Activated CD4-positive, CD25-positive, alpha-beta regulatory T cell treated with anti-CD3 and anti-CD28 coated beads, Interleukin-2, amount 50 U/mL, for 72 hours (primary cell): ENCODE measurements at places on chromosomes 6 and 20.

- DNase-seq = no peak
Measured at GRCh38 chr20:23337312-23337711, 13.3 kb upstream of the NXT1 start.

DNA sequence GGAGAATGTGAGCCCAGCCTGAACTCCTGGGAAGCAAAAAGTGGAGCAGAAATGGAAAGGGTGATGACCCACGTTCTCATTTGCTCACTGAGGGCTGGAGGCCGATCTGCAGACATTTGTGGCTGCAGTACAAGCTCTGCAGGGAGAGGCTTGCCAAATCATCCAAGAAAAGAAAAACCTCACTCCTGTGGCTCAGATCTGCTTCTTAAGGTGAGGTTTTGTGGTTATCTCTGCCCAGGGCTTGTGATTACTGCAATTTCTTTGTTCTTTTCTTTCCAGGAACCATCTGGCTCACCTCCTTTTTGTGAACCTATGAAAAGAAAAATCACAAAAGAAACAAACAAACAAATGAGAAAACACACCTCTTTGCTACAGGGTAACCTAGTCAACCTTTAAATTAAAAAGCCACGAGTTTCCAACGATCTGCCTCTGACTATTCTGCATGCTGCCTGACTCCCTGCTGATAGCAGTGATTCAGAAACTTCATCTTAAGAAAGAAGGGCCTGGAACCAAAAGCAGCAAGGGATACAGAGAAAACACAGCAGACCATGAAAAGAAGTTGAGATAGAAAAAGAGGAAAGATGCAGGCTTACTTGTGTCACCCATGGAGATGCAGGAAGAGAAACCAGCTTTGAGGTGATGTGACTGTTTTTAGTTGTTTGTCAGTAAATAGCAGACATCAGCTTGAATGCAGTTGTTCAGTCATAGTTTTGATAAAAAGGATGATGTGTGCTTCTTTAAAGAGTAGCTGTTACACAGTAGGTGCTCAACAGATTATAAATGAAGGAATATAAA, 165.1 kb downstream of the LMBRD1 start:
- DNase-seq = no peak

DNA sequence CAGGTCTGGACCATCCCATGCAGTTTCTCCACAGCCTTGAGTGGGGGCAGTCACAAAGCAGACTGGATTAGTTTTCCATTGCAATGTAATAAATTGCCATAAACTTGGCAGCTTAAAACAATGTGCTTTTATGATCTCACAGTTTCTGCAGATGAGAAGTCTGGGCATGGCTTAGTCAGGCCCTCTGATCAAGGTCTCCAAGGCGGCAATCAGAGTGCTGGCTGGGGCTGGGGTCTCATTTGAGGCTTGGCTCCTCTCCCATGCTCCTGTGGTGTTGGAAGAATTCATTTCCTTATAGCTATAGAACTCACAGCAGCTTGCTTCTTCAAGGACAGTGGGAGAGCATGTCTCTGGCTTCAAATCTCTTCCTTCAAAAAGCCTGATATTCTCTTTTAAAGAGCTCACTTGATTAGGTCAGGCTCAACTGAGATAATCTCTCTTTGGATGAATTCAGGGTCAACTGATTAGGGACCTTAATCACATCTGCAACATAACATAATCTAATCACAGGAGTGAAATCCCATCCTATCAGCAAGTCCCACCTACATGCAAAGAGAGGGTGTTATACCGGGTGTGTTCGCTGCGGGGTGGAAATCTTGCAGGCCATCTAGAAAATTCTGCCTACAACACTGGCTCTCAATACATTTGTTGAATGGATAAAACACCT, 77.4 kb upstream of the SULF2 start:
- no peak for DNase-seq

DNA sequence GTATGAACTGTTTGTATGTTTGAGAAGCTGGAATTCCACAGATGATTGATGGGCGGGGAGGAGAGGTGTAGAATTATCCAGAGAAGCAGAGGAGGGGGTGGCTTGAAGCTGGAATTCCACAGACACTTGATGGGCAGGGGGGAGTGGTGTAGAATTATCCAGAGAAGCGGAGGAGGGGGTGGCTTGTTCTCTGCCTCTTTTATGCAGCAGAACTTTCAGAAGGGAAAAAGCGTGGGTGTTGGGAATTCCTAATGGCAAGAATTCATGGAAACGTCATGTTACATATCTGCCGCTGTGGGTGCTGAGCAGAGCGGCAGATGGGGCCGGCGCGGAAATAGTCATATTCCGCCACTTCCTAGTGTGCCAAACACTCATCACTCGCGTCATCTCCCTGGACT, 167.9 kb upstream of the KCNG1 start:
- DNase-seq = no peak

DNA sequence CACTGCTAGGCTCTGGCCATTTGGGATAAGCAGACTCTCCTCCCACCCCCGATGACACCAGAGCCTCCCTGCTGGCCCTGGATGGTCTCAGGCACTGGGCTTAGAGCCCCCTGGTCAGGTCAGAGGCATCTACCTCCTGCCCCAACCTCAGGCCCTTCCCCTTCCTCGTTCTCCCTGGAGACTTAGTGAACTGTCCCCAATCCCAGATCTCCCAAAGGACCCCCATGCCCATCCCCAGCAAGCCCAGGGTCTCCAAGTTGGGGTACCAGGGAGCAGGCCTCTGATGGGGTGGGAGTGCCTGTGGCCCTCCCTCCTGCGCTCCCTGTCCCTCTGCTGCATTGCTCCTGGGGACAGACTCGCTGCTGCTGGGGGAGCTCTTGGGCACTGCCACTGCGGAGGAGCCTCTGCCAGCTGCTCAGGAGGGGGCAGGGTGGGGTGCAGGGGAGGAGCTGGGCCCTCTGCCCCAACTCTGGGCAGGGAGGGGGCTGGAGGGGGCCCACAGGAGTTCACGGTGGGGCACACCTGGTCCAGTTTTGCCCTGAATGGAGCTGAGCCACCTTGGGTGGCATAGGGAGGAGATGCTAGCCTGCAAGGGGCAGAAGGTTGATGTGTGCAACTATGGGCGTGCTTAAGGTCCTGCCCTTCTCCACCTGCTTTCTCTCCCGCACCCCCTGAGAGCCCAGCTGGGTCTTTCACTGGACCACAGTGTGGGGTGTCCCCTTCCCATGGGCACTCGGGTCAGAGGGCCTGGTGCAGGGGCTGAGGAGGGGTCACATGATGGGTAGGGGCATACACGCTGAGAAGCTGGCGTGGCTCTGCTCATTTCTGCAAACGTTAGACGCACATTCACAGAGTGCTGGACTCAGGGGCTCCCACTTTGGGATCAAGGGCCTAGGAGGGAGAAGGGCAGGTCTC, 40.4 kb downstream of the SPDEF start:
- peak; percentile 26 for DNase-seq

- DNase-seq = no peak
Measured at GRCh38 chr6:167530951-167531350, 206.1 kb downstream of the TTLL2 start.

GRCh38 chr20:48760403-48760983, 67.3 kb downstream of the PREX1 start:
- DNase-seq = peak; percentile 60

- no peak for DNase-seq
Measured at GRCh38 chr20:23988561-23988960, at the start of gene GGTLC1. Gene GGTLC1, minus strand, starts transcription at chr20:23988779. Its CDS starts 2,168 bp downstream, at chr20:23986611.

- no peak for DNase-seq
Measured at GRCh38 chr6:115078555-115078954, 735.7 kb upstream of the HS3ST5 start.

GRCh38 chr6:87722540-87723169, 20.6 kb upstream of the AKIRIN2 start:
- DNase-seq = no peak

GRCh38 chr6:47655719-47656595, 42.4 kb upstream of the ADGRF4 start:
- no peak for DNase-seq

- DNase-seq = no peak
Measured at GRCh38 chr6:70436320-70436719, 23.0 kb downstream of the FAM135A start.

DNA sequence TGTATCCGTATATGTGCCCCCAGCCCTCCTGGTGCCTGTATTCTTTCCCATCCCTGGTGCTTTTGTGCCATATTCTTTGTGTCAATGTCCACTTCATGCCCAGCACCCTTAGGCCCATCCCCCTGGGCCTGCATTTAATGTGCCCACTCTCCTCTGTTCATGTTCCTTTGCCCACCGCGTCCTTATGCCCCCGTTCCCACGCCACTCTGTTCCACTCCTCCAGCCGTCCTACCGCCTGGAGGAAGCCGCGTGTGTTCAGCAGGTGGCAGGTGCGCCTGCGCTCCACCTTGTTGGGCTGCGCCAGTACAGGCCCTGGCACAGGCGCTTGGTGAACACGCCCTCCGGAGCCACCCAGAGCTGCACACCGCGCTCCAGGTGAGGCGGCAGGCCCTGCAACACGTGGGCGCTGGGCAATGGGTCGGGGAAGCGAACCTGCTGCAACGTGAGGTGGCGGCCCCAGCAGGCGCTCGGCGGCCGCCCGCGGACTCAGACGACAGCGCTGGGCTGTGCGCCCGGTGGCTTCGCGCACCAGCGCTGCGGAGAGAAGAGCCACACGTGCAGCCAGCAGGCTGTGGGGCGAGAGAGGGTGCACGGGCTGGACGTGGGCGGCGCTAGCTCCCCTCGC, 4.0 kb upstream of the FOXS1 start:
- DNase-seq = no peak

DNA sequence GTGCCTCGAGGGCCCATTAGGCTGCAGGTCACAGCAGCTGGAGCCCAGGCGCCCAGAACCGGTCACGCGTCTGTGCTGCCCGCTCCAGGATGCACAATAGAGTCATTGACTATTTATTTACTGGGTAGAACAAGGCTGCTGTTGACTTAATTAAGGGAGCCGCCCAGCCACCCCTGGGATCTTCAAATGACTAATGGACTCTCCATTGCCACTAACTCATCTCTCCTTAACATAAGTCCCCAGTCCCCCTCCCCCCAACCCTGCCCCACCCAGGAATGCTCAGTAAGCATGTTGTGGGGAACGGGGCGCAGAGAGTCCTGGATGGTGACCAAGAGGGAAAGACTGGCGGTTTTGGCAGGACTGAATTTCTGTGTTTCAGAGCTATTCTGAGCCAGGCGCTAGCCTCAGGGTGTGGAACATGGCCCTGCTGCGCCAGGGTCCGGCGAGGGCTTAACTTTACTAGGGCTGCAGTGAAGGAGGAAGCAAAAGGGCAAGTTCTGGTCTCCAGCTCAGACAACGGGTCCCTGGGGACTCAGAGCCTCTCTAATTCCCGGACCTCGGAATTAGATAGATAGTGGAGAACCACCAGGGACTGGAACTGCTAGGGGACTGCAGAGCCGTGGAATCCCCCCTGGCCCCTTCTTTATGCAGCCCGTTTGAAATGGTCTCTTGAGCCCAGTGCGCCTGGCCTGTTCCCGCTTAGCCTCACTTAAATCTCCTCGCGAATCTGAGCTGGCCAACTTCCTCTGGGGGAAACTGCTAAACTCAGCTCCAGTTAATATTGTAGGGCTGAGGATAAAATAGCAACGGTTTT, 1.5 kb upstream of the GRIK2 start:
- DNase-seq = no peak

GRCh38 chr6:3396503-3397180, 60.2 kb downstream of the SLC22A23 start:
- no peak for DNase-seq

DNA sequence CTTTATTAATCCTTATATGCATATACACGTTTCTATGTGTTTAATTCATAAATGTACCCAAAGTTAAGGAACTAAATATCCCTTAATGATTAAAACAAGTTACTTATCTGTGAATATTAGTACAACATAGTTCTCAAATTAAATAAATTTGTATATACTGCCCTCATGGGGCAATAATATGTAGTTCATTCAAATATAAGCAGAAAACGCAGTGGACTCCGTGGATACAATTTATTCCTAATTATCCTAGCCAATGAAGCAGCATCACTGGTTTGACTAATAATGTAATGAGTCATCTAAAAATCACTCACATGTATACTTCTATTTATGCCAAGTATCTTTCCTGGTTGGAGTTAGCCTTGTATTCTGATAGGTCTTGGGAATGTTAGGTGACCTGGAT, 111.6 kb downstream of the TBC1D32 start:
- DNase-seq = no peak

DNA sequence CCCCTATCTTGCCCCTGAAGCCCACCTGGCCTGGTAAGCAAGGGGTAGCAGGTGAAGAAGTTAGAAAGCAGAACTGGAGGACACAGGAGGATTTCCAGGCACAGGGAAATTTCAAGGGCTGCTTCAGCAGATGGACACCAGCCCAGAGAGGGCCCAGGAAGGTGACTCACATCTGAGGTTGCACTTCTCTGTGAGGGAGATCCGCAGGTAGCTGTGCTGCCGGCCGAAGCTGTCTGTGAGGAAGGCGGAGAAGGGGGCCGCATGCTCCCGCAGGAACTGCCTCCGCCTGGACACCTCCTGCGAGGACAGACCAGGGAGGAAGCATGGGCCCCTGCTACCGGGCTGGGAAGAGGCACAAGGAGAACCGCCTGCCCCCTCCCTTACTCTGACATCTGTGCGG, 7.1 kb downstream of the MOCS1 start:
- DNase-seq = no peak

DNA sequence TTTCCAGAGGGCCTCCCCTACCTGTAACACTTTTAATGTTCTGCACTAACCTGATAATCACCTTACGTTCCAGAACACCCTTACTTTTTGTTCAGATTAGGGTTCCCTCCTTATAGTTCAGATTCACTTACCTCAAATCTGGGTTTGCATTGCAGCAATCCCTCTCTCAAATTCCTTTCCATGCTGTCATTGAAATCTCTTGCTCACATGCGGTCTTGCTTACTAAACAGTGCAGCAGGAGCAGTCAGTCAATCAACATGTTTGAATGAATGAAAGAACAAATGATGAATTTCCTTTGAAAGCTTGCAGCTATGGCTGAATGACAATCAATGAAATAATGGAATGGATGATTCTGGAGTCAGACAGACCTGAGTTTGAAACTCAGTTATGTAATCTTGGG, 200.1 kb downstream of the HIVEP2 start:
- DNase-seq = no peak

DNA sequence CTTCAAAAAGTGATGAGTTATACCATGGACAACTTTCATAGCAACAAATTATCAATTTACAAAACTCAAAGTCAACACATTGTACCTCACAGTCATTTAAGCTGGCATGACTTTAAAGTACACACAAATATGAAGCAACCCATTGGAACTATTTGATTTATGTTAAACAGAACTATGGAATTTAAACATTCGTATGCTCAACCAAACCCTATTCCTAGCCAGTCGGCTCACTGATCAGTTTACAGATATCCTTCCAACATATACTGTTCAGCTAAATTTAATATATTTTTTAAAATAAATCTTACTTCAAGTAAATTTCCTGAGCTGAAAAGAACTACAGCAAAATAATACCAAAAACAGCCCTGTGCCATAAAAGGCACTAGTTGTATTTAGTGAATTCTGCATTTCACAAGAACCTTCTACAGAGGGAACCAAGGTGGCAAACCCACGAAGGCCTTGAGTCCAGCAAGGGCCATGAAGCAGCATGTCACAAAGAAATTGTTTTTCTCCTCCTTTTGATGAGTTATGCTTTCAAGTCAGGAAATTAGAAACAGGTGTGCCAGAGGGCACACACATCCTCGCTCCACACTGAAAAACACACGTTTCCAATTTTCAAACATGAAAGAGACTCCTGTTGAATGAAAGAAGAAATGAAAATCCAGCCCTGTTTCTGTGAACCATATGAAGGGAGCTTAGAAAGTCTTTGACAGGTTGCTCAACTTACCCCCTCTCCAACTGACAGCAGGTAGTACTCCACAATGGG, 122.8 kb downstream of the TASP1 start:
- DNase-seq = no peak

- DNase-seq = no peak
Measured at GRCh38 chr6:142867355-142867801, 77.6 kb downstream of the HIVEP2 start.

- no peak for DNase-seq
Measured at GRCh38 chr6:157374889-157375443, 6.0 kb upstream of the ZDHHC14 start.
